ENCODE measurements at places on chromosomes 1 and 21.

DNA sequence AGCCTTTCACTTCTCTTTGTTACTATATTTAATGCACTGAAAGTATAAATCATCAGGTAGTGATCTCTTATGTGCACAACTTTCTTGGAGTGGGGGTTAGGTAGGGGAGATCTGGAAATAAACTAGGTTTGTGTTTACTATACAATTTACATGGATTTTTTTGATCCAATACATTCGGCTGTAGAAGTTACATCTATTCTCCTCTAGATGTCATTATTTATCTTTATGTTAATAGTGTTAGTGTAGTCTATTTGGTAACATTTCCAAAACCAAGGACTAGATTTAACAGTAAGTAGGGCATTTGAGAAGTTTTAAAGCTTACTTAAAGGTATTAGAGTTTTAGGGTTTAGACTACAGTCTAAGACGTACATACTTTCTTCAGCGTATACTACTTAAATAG is 5.4 kb downstream of the VPS45 start:
- DNase-seq = peak; percentile 7

- DNase-seq = peak; percentile 70
Observed at GRCh38 chr1:30981172-30981571, 72.6 kb upstream of the SDC3 start.

DNA sequence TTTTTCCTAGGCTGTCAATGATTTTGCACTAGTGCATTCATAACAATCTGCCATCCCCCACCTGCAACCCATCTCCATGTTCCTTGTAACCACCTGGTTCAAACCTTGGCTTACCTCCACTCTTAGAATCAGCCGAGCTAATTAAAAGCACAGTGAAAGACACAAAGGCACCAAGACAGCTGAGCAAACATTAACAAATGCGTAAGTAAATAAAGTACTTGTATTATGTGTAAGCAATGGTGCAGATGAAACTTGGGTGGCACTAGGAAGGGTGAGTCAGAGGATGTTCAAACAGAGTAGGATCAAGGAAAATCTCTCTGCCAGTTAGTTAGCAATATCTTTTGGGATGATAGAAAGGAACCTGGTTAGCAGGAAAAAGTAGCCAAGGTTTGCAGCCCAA is 5.1 kb upstream of the FOXJ3 start:
- DNase-seq = no peak

GRCh38 chr1:154171223-154171583 is 16.3 kb upstream of the NUP210L start:
- no peak for DNase-seq

DNA sequence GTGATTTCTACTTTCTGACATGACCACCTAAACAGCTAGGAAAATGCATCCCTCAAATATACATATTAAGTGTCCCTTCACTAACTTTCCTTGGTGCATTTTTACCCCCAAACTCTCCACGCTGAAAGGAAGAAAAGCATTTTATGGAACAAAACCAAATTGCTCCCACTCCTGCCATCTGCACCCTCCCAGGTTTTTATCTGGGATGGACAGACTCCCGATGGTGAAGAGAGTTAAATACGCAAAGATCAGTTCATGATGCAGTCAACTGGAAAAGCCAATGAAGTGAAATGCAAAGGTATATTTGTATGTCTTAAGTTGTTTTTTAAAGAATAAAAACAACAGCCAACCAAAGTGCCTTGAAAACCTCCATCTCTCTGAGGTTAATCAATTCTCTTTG is 2.7 kb downstream of the DSTYK start:
- DNase-seq = no peak

GRCh38 chr1:218165701-218166114 is 119.4 kb upstream of the RRP15 start:
- no peak for DNase-seq

GRCh38 chr1:41361495-41362356 is 492 bp downstream of the FOXO6 start:
- DNase-seq = no peak

GRCh38 chr1:45071567-45071966 is 59.5 kb downstream of the UROD start:
- DNase-seq = no peak

DNA sequence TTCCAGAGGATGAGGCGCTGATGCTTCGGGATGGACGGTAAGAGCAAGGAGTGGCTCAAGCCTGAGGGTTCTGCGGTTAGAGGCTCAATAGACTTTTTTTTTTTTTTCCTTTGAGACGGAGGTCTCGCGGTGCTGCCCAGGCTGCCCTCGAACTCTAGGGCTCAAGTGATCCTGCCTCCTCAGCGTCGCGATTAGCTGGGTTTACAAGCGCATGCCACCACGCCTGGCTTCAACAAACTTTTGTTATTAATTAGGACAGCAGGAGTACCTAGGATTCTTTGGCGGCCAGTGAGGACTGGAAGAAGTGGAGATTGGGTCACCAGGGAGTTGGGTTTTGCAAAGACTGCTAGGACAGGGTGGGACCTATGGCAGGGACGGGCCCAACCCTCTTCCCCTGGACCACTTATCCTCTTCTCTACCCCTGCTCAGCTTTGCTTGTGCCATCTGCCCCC is 587 bp downstream of the SCNM1 start:
- DNase-seq = no peak

DNA sequence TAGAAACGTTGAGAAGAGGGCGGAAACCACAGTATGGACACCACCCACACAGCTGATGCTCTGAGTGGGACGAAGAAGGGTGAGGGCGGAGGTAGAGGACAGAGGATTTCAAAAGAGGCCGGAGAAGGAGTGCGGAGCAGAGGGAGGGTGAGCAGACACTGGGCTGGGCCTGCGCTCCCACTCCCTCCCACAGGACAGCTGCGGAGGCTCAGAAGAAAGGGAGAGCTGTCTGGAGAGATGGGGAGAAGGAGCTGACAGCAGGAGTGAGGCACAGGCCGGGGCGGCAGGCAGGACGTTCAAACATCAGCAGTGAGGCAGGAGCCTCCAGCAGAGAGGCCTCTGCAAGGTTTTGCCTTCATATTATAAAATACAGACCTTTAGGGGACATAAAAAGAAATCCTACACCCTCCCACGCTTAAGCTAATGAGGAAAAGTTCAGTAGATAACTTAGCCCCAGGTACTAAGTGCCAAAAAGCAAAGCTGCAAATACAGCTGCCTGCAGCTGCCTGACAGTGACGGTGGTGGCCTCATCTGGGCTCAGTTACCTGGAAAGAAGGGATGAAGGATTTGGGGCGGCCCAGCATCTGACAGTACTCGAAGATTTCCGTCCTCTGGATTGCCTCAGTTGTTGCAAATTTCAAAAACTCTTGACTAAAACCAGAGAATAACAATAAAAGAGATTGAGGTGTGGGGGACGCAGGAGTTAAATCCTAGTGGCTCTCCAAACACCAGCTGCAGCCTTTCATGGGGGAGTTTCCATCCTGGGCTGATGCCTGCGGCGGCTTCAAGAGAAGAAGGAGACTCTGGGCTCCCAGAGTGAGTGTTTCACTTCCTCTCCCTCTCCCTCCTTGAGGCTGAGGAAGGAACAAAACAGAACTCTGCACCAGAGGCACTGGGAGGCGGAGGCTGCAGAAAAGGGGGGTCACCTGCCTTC is 25.6 kb downstream of the SEC16B start:
- no peak for DNase-seq

DNA sequence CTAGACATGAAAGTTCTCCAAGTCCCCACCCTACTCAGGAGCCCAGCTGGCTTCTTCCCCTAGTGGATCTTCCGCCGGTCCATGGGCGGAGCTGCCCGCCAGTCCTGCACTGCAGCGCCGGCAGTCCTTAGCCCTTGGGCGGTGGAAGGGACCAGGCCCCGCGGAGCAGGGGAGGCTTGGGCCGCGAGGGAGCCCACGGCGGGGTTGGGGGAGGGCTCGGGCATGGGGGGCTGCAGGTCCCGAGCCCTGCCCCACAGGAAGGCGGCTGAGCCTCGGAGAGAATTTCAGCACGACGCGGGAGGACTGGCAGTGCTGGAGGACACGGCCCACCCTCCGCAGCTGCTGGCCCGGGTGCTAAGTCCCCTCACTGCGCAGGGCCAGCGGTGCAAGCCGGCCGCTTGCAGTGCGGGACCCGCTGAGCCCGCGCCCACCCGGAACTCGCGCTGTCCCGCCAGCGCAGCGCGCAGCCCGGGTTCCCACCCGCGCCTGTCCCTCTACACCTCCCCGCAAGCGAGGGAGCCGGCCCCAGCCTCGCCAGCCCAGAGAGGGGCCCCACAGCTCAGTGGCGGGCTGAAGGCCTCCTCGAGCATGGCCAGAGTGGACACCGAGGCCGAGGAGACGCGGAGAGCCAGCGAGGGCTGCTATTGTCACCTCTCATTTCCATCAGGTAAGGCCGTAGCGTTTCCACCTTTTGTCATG is 1398.6 kb downstream of the MRPL39 start:
- no peak for DNase-seq

DNA sequence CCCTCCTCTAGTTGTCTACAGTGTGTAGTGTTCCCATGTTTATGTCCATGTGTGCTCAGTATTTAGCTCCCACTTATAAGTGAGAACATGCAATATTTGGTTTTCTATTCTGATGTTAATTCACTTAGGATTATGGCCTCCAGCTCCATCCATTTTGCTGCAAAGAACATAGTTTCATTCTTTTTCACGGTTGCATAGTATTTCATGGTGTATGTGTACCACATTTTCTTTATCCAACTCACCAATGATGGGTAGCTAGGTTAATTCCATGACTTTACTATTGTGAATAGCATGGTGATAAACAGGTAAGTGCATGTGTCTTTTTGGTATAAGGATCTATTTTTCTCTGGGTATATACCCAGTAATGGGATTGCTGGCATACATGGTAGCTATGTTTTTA is 67.0 kb downstream of the TBX19 start:
- no peak for DNase-seq

DNA sequence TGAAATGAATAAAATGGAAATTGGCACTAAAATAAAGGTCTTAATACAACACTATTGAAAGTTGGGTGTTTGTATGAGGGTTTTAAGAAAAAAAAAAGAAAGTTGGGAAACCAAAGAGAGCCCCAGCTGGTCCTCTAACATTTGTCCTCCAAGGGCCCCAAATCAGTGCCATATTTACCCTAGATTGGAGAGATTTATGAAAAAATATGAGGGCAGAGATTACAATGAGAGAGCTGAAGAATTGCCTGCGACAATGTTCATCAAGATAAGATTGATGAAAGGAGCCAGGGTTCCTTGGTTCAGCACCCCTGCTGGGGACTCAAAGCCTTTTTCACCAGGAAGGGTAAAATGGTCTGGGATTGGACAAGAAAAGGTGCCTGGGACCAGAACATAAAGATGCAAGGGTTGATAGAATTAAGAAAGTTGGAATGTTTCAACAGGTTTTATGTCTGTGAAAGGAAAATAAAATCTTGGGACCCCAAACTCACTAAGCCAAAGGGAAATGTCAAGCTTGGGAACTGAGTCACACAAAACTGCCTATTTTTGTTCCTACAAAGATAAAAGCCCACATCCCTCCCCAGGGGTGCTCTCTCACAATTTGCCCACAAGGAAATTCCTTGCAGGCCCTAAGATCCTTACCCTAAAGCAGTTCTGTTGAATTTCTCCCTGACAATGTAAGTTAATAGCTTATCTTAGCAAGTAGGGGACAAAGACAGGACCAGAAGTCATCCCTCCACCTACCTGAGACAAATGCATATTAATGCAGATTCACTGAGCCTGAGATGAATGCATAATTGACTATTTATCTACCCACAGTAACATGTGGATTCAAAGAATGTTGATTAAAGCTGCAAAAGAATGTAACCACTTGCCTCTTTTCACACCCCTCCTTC is 26.8 kb downstream of the CBR1 start:
- DNase-seq = no peak

DNA sequence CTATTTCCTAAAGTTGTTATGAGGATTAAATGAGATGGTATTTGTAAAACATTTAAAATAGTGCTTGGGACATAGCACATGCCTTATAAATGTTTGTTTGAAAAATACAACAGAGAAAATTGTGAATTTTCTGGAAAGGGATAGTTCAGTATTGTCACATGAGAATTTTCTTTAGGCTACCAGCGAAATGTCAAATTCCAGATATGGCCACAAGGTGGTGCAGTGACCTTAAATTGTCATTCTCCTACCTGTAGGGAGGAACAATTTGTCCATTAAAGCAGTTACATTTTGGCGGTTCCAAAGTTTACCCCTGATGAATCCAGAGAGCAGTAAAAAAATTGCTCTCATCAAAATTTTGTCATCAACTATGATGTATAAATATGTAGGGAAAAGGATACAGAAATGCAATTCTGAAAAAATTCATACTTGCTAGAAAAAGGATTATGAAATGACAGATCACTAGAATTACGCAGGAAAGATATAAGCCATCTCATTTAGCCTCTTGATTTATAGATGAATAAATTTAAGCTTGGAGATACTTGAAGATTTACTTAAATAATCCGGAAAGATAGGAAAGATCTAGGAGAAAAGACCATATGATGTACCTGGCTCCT is 50.2 kb upstream of the TSHB start:
- DNase-seq = peak; percentile 20

DNA sequence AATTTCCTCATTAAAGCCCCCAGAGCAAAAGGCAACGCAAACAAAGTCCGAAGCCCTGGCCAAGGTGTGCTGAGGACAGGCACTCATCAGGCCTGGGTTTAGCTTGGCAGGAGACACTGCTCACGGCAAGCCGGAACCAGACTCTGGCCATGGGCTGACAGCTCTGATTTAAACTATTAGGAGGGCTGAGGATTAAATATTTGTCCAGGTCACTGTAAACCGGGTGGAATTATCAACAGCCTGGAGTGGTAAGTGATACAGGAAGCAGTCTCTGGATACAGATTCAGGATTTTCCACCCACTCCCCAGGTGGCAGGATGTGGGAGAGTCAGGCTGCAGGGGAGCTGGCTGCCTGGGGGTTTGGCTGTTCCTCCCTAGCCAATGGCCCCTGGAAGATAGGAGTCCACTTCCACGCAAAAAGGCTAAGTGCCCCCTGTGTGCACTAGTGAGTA is 42.4 kb downstream of the SLC66A1 start:
- DNase-seq = no peak

DNA sequence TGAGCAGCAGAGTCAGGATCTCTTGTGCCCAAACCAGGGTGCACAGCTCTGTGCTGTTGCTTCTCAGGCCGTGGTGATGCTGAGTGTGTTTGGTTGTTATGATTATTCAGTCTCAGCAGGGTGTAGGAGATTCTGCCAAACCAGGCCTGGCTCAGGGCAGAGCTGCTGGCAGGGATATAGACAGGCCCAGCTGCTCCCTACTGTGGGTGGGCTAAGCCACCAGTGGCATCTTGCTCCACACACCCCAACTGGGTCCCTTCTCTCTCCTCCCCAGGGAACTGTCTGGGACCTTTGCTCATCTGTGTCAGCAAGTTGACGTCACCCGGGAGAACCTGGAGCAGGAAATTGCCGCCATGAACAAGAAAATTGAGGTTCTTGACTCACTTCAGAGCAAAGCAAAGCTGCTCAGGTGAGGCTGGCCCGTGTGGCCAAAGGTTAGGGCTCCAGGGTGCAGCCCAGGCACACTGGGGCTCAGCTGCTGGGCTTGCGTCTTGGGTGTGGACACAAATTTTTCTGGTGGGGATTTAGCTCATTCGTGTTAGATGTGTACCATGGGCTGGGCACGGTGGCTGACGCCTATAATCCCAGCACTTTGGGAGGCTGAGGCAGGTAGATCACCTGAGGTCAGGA is 9.9 kb upstream of the MIIP start:
- no peak for DNase-seq
